Natural killer cell (primary cell): ENCODE measurements at places on chromosomes 2 and 18. TPM values are rescaled to one million over a fixed set of nuclear protein-coding genes. Genes with fewer than 3 reads are reported as not detected.
A peak's percentile ranks its signal among the peaks of the same experiment; 100 is the strongest.

DNA sequence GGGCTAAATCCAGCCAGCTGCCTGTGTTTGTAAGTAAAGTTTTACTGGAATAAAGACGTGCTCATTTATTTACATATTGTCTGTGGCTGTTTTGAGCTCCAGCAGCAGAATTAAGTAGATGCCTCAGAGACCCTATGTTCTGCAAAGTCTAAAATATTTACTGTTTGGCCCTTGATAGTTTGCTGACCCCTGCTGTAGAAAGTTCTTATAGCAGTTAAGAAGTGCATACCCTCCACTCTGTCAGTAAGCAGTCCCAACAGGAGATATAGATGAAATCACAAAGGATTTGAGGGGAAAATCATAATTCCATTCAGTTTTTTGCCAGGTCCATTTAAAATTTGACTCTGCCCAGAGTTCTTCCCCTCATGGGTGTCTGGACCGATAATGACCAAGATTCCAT lies 50.1 kb upstream of the ITM2C start:
- DNase-seq, result peak; percentile 36

DNA sequence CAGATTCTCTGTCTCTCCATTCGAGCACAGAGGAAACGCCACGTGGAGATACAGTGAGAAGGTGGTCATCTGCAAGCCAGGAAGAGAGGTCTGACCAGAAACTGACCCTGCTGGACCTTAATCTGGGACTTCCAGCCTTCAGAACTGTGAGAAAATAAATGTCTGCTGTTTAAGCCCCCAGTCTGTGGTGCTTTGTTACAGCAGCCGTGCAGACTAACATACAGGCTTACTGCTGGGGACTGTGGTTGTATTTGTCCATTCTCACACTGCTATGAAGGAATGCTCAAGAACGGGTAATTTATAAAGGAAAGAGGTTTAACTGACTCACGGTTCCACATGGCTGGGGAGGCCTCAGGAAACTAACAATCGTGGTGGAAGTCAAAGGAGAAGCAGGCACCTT lies 432.7 kb downstream of the IRS1 start:
- DNase-seq, result no peak

DNA sequence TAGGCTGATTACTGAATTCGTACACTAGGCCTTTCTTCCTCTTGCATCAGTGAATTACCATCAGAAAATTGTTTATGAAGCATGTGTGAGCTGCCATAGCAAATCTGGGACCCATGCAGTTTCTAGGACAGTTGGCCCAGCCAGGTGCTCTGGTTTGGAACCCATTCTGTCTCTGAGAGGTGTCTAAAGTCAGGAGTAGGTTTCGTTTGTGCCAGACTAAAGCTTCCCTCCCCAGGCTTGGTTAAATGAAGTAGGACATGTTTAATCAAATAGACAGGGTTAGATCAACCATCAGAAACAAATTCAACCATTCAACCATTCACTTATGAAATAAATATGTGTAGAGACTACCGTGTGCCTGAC lies 176.9 kb downstream of the ALPK2 start:
- DNase-seq, result no peak

DNA sequence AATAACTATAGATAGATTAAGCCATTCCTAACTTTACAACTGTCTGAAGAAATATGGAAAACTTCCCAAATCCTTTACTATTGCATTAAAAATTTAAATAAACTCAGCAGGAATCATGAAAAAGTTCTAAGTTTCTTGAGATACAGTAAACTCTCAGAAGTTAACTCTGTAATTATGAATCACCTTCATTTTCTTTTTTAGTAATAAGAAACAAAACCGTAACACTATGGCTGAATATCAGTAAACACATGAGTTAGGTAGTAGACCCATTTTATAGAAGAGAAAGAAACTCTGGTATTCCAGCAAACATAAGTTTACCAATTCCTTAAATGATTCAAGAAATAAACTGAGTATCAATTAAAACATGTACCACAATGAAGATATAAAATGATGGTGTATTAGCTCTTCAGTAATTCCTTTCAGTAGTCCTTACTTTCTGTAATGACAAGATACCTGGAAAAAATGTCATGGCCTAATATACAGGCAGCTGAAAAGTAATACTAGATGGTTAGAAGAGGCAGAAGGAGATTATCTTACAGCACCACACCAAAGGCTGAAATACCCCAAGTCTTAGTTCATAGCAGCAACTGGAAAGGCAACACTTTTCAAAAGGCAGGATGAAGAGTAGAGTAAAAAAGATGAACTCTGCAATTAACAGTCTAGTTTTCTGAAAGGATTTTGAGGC lies 11.5 kb downstream of the TRIP12 start:
- DNase-seq, result no peak

DNA sequence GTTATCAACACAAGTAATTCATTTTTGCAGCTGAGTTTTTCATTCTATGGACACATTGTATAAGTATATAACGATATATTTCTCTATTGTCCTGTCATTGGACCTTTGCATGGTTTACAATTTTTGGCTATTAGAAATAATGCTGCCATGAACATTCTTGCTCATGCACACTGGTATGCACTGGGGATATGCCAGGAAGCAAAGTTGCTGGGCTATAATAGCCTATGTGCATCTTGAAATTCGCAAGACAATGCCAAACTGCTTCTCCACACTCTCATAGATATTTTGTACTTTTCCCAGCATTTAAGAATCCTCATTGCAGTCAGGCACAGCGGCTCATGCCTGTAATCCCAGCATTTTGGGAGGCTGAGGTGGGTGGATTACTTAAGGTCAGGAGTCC lies 852.6 kb upstream of the ID2 start:
- DNase-seq, result no peak

GRCh38 chr2:31236433-31237205 lies 2.7 kb downstream of the EHD3 start:
- DNase-seq, result no peak

GRCh38 chr2:44941551-44942234 lies at the start of gene SIX3:
Gene SIX3 (plus strand): TSS chr2:44941702. CDS start chr2:44942105, 403 bp downstream.
- peak; percentile 56 for DNase-seq

- DNase-seq, result no peak
These were observed 19.8 kb downstream of the TMEM185B start for GRCh38 chr2:120203251-120204021.

GRCh38 chr2:239275847-239276831 lies 124.7 kb downstream of the HDAC4 start:
- no peak for DNase-seq

DNA sequence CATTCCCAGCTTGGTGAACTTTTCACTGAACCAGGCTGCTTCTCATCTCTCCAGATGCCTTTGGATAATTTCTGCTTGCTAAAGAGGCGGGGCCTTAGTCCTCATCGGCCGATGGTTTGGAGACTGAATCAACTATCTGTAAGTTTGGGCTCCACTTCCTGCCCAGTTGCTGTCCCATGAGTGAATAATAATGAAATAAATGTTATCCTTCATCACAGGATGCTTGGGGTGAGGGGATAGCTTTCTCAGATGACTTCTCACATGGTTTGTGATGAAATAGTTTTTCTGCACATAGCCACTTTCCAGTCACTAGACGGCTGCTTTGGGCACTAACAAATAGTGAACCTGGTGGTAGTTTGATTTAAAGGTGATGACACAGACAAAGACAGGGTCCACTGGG lies 376.6 kb upstream of the TRIB2 start:
- DNase-seq, result no peak

- DNase-seq, result no peak
These were observed 286.4 kb downstream of the SLC8A1 start for GRCh38 chr2:40165509-40165844.

- DNase-seq, result no peak
These were observed 67.1 kb downstream of the RAB31 start for GRCh38 chr18:9775178-9775577.

GRCh38 chr2:112257575-112257974 lies 2.7 kb upstream of the ZC3H8 start:
- DNase-seq, result no peak

DNA sequence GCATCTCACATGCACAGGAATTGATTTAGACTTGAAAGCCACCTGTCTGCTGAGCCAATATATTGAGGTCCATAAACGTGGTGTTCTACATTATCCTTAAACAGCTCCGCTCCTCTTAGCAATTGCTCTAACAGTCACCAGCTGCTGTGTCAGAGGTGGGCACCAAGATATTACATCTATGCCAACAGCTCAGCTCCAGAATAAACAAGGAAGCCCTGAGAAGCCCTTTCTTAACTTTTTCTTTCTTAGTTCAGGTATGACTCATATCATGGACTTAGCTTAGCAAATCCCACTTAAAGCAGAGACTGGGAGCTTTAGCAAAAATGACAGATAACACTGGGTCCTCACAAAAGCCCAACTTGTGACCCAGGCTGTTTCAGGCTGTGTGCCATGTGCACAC lies 436.6 kb downstream of the IRS1 start:
- no peak for DNase-seq

LPIN1 gene
- 118 TPM for total RNA-seq

KCNG2 gene
- not detected for total RNA-seq
